ENCODE measurements at places on chromosomes 7 and 10.

DNA sequence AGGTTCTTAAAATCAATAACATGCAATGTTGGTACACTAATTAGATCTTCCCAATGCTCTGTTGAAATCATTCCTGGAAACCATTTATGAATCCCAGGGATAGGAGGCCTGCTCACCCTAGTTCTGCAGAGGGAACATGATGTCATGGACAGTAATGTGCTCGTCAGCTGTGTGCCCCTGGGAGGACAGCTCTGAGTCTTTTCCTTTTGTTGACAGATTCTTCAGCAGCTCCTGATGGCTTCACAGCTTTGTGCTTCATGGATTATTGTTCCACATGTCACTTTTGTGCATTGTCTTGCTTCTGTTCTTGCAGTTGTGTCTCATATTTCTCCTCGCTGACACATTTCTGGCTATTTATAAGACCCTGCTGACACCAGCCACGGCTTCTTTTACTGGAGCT is 367.5 kb downstream of the CCSER2 start:
- DNase-seq: no peak

DNA sequence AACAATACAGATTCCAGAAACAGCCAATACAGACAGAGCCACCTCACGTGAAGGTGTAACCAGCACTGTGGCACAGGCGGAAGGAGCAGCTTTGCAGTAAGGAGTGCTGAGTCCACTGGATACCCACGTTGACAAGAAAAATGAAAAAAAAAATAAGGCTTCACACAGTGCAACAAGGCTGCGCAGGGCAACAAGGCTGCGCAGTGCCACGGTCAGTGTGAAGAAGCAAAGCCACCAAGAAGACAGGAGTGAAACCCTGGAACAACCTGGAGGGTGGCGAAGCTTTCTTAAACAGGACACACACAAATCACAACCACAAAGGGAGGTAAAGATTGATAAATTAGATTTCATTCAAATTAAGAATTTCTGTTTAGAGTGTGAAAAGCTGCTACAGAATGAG is 204.0 kb downstream of the MAD1L1 start:
- no peak for DNase-seq

GRCh38 chr10:71421075-71421434 is 24.3 kb downstream of the CDH23 start:
- DNase-seq: no peak

GRCh38 chr10:130398090-130398994 is 262.2 kb downstream of the GLRX3 start:
- no peak for DNase-seq

DNA sequence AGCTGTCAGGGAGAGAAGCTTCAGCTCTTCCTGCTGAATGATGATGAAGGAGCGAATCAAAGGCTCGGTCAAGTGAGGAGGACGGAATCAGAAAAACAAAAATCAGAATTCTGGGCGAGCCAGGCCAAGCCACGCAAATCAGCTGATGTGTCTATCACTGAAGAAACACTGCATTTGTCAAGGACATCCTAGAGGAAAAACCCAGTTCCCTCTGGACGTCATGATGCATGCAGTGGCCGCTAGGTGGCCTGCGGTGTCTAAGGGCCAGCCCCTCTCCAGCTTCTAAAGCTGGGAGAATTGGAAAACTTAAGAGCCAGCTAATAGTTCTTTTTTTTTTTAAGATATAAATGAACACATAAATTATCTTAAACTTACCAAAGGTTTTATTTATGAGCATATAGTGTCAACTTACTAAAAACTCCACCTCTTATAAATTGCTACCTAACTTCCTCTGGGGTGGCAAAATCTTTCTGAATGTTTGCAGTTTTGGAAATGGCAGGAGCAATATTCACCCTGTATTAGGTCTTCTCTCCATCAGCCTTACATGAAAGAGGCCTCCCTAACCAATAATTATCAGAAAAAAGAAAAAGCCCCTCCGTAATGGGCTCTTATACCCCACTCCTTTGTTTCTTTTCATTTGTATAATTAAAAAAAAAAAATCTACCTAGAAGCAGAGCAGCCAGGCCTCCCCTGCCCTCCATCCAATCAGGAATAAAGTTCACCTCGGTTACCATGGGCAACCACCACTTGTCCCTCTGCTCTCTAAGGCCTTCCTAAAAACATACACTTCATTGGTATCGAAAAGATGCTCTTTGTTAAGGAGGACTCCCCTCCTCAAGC is 186.8 kb downstream of the USP6NL start:
- DNase-seq: peak; percentile 16

DNA sequence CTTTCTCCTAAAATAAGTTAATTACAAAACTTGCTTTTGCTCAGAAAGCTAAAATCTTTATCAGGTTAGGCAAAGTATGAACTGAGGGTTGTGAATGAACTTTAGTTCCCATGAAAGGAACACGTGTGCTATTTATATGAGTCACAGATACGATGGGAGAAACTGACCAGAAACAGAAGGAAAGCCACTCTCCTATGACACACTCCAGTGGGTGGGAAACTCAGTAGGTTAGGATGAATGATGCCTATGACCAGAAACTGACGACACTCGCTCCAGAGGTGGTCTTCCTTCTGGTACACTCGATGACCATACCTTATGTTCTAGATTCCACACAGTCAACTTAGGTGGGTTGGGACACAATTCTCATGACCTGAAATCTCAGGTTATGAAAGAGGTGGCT is 215.7 kb upstream of the INHBA start:
- no peak for DNase-seq

GRCh38 chr7:95509199-95509598 is 23.5 kb downstream of the ASB4 start:
- no peak for DNase-seq

GRCh38 chr10:83806717-83807116 is 332.6 kb upstream of the GHITM start:
- no peak for DNase-seq

GRCh38 chr10:61390851-61391250 is 62.3 kb downstream of the TMEM26 start:
- DNase-seq: no peak

DNA sequence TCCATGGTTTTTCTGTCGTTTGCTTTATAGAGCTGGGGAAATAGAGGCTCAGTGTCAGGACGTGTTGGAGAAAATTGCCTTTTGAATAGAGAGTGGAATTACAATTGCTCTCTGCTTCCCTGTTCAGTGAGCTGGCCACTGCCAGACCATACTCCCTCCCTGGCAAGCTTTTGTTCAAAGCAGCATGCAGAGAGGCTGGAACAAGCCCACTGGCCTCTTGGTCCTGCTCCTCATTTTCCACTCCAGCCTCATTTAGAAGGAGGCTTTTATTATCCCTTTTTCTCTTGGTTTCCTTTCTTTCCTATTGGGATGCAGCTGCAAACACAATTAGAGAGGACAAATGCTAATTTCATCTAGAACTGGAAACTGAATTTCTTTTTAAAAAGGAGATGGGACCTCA is 302.2 kb upstream of the PODXL start:
- no peak for DNase-seq

DNA sequence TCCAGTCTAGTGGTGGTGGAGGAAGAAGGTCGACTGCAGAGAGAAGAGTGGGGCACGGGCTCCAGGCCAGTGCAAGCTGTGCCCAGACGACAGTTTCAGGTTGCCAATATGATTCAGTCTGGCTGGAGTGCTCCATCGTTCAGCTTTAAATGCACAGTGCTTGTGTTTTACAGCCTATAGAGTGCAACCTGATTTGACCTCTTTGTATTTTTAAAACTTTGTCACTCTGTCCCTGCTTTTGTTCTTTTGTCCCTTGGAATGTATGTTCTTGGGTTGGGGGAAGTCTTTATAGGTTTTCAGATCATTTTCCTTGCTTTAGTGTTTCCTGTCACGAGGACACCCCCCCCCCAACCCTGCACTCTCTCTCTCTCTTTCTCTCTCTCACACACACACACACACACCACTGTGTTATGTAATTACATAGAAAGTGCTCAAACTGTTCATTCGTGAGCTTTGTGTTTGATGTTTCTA is 198.0 kb downstream of the CAMK1D start:
- DNase-seq: no peak

- DNase-seq: no peak
Observed at GRCh38 chr10:95832216-95833041, 75.3 kb upstream of the CC2D2B start.

GRCh38 chr7:128833946-128834325 is 3.7 kb downstream of the FLNC start:
- DNase-seq: no peak

- no peak for DNase-seq
Observed at GRCh38 chr7:128405471-128406313, 4.1 kb downstream of the IMPDH1 start.

DNA sequence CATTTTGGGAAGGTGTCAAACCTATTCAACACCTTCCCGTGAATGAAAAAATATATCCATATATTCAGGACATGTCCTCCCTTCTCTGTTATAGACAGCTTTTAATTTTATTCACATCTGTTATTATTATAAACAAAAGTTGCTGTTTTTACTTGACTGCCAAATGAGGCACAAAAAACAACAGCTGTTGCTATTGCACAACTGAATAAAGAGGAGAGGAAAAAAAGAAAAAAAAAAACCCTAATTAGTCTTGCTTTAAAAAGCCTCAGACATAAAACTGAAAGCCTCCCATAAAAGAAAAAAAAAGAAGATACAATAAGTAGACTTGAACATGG is 153.4 kb downstream of the BMPER start:
- DNase-seq: no peak

- no peak for DNase-seq
Observed at GRCh38 chr10:127968659-127969058, 61.8 kb downstream of the PTPRE start.

- DNase-seq: no peak
Observed at GRCh38 chr7:156524818-156525597, 115.6 kb upstream of the RNF32 start.

- DNase-seq: no peak
Observed at GRCh38 chr7:19520392-19520791, 188.4 kb downstream of the POLR1F start.

DNA sequence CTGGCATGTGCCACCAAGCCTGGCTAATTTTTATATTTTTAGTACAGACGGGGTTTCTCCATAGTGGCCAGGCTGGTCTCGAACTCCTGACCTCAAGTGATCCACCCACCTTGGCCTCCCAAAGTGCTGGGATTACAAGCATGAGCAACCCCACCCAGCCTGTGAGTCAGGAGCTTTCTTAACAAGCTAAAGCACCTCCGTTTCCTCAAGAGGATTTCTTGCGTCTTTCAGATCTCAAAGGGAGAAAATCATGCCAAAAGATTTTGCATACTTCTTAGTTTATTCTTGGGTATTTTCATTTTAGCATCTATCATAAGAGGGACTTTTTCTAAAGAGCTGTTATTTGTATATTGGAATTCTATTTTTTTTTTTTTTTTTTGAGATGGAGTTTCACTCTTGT is 47.9 kb upstream of the FOXK1 start:
- no peak for DNase-seq

- DNase-seq: no peak
Observed at GRCh38 chr7:124792002-124792401, 26.4 kb upstream of the GPR37 start.

DNA sequence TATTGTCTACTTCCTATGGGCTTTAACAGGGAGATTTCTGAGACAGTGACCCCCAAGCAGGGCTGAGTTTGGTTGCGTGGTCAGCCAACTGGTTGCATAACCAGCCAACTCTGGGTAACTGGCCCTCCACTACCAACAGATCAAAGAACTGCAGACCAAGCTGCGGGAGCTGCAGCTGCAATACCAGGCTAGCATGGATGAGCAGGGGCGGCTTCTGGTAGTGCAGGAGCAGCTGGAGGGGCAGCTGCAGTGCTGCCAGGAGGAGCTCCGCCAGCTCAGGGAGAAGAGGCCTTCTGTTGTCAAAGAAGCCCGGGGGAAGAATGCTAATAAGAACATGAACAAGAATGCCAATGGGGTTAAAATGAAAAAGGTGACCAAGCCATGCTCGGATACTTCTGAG is 15.7 kb upstream of the FLNC start:
- peak; percentile 30 for DNase-seq

GRCh38 chr7:108189733-108190388 is 59.7 kb upstream of the LAMB4 start:
- DNase-seq: no peak

DNA sequence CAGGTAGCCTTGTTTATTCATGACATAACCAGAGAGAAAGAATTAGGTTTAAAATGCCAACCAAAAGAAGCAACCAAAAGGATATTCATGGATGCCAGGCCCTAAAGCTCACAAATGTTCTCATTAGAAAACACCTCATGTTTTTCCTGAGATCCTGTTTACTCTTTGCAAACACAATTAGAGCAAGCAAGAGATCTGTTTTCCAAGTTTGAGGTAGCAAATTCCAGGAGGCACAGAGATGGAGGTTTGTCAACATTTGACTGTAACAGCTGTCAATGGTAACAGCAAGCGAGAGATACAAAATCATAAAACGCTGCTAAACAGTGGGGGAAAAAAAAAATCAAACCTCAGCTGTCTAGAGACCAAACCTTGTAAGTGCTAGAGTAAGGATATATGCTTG is 182.2 kb downstream of the PLXDC2 start:
- DNase-seq: no peak

- no peak for DNase-seq
Observed at GRCh38 chr7:108149119-108149518, 19.0 kb upstream of the LAMB4 start.

GRCh38 chr10:75399461-75400162 is 2.0 kb downstream of the ZNF503 start:
- DNase-seq: peak; percentile 54

GRCh38 chr10:30789806-30790205 is 160.3 kb upstream of the LYZL2 start:
- DNase-seq: no peak

GRCh38 chr10:110076559-110077318 is 69.0 kb downstream of the ADD3 start:
- DNase-seq: no peak

- no peak for DNase-seq
Observed at GRCh38 chr10:121774404-121774803, 153.4 kb downstream of the ATE1 start.

DNA sequence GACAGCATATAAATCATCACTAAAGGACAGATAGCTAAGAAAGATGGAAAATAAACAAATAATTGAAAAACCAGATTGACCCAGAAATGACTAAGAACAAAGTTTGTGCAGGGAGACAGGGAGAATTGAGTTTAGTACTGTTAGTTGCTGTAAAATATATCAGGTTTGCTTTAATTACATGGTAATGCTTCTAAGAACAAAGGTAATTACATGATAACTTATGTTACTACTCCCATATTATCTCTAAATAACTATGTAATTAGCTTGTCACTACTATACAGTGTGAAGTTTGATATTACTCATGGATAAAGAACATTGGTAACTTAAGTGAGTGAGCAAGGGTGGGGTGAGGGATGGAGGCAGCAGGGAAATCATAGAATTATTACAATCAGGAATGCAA is 135.2 kb upstream of the KAT6B start:
- no peak for DNase-seq

DNA sequence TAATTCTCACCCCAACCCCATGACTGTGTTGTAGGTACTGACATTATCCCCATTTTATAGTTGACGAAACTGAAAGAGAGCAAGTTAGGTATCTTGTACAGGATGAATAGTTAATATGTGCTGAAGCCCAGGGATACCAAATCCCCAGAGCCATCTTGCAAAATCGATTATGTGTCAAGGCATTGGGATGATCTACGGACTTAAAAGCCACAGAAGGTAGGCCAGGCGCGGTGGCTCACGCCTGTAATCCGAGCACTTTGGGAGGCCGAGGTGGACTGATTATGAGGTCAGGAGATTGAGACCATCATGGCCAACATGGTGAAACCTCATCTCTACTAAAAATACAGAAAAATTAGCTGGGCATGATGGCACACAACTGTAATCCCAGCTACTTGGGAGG is 242.4 kb upstream of the RHOBTB1 start:
- DNase-seq: no peak
